ENCODE measurements at places on chromosomes 16 and 17. TPM values are rescaled to one million over a fixed set of nuclear protein-coding genes. Genes with fewer than 3 reads are reported as not detected.
A peak's percentile ranks its signal among the peaks of the same experiment; 100 is the strongest.

Gene SLC47A2
- not detected for total RNA-seq

Gene KRTAP3-1
- total RNA-seq: not detected

- no peak for ATAC-seq
These were observed 1.9 kb downstream of the PHF12 start for GRCh38 chr17:28949185-28950016.

- no peak for ATAC-seq
These were observed 50.8 kb upstream of the ENDOV start for GRCh38 chr17:80364091-80364691.

- no peak for ATAC-seq
These were observed 2.3 kb downstream of the BANP start for GRCh38 chr16:87953308-87954215.

GRCh38 chr17:55495239-55495638, 16.0 kb downstream of the SMIM36 start:
- no peak for ATAC-seq

- ATAC-seq: no peak
These were observed 474.8 kb downstream of the KCNJ2 start for GRCh38 chr17:70644096-70644495.

GRCh38 chr16:85027349-85027957, at the start of gene KIAA0513:
Gene KIAA0513 (plus strand): TSS chr16:85027795. CDS start chr16:85067072, 39,277 bp downstream.
- peak; percentile 87 for ATAC-seq

Gene ZNF287
- total RNA-seq: 9.3 TPM

DNA sequence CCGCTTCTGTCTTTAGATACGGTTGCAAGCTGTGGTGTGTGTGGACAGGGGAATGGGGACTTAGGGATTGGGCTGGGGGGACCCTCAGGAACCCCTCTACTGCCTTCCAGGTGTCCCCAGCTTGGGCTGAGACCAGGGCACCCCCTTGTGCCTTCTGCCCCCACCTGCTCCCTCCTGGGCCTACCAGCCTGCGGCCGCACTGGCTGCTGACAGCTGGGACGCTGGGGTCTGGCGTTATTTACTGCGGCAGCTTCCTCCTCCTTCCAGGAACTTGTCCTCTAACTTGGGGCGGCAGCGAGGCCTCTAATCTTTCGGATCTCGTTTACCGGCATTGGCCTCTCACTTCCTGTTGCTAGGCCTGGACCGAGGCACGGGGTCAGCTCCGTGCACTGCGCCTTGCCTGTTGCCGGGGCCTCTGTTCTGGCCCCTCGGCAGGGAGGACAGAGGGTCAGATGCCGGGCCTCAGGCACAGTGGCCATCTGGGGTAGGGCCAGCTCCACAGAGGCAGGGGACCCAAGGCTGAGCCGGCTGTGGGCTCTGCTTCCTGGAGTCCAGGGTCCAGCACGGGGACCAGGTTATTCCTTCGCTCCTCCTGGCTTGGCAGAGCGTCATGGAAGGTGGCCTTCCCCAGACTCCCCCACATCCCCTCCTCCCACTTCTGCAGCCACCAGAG, 31.8 kb downstream of the TMEM235 start:
- ATAC-seq: peak; percentile 14

GRCh38 chr16:78290395-78290794, 190.9 kb downstream of the WWOX start:
- no peak for ATAC-seq

- ATAC-seq: no peak
These were observed 26.2 kb upstream of the KLHL11 start for GRCh38 chr17:41891135-41892020.

Gene INO80E
- 73.3 TPM for total RNA-seq

DNA sequence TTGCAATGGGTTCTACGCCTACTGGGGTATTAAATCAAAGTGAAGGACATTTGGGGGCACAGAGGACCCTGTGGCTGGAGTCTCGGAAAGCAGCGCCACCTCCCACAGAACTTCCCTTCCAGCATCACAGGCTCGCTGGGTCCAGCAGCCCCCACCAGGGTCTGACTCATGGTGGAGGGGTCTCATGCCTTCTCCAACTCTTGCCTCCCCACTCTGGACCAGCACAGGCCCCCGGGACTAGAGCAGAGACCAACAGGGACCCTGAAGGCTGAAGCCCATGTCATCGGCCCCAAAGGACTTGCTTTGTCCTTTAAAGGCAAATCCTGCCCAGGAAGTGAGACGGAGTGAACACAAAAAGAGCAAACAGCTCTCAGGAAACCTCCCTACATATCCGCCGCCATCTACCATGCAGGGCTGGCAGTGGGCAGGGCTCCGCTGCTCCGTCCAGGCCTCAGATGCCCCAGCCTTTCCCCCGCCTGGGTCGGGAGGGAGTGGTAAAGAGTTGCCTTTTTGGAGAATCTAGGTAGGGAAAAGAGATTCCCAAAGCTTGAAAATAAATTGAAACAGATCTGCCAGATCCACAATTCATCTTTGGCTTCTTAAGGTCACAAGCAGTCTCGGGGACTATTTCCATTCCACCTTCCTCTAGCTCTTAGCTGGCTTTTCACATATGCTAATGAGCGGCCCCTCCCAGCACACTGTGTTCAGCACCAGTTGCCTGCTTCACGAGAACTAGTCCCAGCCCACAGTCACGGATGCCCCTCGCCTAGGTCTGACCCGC, 2.1 kb upstream of the GPRC5C start:
- peak; percentile 21 for ATAC-seq

DNA sequence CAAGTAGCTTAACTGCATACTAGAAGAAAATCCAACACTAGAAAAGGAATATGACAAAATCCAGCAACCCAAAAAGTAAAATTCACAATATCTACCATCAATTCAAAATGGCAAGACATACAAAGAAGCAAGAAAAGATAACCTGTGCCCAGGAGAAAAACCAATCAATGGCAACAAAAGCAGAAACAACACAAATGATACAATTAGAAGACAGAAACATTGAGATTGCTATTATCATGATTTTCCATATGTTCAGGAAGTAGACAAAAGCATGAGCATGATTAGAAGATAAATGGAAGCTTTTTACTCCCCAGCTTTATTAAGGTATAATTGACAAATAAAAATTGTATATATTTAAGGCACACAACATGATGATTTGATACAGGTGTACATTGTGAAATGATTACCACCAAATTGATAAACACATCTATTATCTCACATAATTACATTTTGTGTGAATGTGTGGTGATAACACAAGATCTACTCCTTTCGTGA, 117.3 kb downstream of the CA10 start:
- ATAC-seq: no peak

Gene PRR11
- 1.5 TPM for total RNA-seq

GRCh38 chr17:49364119-49364518, 2.1 kb upstream of the ZNF652 start:
- no peak for ATAC-seq

Gene UMOD
- total RNA-seq: not detected

Gene DNAI2
- total RNA-seq: not detected

Gene TMEM238L
- total RNA-seq: not detected

DNA sequence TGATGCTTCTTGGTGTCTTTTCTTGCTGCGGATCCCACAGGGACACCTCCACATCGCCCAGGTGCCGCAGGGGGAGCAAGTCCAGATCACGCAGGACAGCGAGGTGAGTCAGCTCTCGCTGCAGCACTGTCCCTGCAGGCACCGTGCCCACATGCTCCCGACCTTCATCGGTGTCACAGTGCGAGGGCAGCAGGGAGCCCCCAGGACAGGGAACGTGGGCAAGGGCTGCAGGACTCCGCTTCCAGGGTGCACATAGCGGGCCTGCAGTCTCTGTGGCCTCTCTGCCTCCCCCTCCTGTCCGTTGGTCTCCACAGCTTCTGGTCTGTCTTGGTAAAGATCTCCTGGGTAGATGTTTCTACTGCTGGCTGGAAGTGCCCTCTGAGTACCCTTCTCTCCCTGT, 84.1 kb downstream of the BANP start:
- no peak for ATAC-seq

DNA sequence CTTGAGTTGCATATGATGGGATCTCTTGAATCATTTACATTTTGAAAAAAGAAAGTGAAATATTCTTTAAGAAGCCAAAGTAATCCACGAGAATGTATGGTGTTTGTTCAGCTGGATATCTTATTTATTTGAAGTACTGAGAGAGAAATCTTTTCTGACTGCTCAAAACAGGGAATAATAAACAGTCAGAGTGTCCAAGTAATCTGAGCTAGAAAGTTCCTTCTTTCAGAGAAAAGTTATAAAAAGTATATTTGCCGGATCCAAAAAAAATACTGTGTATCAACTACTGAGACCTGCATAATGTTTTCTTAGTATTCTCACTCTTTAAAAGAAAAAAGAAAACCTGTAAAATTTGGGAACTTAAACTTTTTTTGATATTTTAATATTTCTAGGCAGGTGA, 350.8 kb downstream of the WWOX start:
- no peak for ATAC-seq

DNA sequence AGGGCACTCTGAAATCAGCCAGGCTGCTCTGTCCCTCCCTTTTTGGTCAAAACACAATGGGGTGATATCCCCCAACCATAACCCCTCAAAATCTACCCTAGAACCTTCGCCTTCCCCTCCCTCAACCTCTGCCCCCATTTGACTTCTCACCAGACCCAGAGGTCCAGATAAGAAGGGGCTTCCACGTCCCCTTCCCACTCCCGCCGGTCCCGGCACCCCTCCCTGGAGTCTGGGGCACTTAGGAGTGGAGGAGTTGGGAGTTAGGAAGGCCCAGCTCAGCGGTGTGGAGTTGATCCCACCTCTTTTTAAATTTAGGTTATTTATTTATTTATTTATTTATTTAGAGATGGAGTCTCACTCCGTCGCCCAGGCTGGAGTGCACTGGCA, 619 bp upstream of the TMEM92 start:
- ATAC-seq: no peak

DNA sequence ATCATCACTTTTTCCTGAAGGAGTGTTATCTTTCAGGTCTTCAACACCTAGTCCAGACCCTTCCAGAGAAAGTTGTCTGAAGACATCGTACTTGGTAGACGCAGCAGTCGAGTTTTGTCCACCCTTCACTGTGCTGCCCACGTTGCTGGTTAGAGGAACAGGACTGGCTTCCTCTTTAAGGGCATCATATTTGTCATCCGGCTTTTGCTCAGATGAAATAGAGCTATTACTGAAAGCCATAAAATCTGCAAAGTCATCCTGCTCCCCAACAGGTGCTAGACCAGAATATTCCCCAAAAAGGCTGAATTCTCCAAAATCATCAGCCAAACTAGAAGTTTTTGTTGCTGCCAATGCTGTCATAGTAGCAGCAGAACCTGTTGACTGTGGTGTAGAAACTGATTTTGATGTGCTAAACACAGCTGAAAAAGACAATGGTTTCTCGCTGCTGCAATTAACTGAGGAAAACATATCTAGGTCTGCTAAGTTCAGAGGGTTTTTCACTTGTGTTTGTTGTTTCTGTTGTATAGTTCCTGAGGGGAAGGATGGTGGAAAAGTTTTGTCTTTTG, 55.7 kb downstream of the SYNRG start:
- no peak for ATAC-seq

DNA sequence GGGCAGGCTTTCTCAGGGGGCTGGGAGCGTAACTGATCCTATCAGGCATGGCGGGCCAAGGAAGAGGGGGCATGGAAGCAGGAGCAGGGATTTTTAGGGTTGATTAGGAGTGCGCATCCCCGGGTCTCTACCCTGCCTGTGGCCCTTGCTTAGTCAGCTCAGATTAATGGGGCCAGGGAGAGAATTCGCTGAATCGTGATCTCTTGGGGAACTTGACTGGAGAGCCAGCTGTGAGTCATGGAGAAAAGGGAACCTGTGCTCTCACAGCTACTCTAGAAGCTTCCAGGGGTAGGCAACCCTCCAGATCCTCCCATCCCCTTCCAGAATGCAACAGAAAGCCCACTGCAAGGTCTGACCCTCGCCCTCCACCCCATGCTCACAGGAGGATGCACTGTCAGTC, 3.6 kb downstream of the FOXN1 start:
- ATAC-seq: no peak

DNA sequence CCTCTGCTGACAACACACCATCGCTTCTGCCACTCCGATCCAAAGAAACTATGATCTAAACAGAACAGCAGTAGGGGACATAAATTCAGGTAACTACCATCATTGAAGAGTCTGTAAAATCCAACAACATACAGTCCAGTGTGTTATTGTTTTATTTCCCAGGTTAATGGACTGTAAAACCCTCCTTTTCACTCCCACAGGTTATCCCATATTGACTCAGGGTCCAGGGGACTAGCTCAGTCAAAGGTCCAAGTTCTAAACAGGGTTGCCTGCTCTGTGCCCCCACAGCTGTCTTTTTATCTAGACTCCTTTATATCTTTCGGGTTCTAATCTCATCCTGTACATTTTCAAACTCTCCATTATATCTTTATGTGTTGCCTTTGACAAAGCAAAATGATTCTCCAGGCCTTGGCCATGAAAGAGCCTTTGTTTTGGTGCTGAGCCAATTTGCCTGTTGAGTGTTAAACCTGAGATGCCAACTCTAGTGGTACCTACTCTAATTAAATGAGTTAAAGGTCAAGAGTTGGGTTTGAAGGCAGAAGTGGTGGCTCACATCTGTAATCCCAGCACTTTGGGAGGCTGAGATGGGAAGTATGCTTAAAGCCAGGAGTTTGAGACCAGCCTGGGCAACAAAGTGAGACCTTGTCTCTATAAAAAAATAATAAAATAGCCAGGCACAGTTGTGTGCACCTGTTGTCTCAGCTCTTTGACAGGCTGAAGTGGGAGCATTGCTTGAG, 80.5 kb downstream of the SNX11 start:
- ATAC-seq: no peak

- ATAC-seq: no peak
These were observed 711.1 kb upstream of the SOX9 start for GRCh38 chr17:71409712-71410111.

- ATAC-seq: no peak
These were observed 10.2 kb downstream of the COTL1 start for GRCh38 chr16:84607694-84608093.

DNA sequence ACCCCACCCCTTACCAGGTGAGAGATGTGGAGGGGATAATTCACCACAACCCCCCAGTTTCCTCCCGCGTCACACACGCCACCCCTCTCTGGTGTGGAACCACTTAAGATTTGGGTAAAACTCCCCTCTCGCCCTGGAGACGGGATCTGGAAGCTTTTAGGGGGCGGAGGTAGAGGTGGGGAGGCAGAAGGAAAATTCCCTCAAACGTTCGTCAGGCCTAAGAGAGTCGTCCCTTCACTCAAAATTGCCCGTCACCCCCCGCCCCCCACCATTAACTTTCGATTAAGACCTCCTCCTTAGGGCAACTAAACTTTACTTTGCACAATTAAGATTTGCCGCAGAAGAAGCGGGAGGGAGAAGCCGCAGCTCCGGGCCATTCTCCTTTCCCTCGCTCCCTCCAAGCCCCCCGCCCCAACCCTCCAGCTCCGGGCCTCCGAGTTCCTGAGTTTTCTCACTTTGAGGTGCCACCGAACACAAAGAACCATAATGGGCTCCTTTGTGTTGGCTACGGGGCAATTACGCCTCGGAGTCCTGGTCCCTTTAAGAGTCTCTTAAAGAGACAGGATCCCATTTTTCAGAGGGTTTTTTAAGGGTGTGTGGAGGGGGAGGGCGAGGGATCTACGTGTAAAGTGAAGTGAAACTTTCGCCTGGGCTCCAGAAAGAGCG, 985 bp upstream of the FZD2 start:
- peak; percentile 50 for ATAC-seq

GRCh38 chr17:17569691-17570090, 21.8 kb downstream of the PEMT start:
- ATAC-seq: no peak

- ATAC-seq: peak; percentile 11
These were observed 2.8 kb upstream of the PYCR1 start for GRCh38 chr17:81939881-81940385.

All from gastroesophageal sphincter (tissue), 4 donors.